ENCODE measurements at places on chromosomes 6 and 20. TPM values are rescaled to one million over a fixed set of nuclear protein-coding genes. Genes with fewer than 3 reads are reported as not detected.

TPBG gene
- 47.2 TPM for total RNA-seq

PNPLA1 gene
- total RNA-seq: not detected

GRCh38 chr6:127459231-127459641 lies at the start of gene KIAA0408:
KIAA0408 (minus strand) TSS chr6:127459389; CDS start chr6:127453981, 5,408 bp downstream.
- H3K4me3 ChIP-seq: peak within 1 kb of the TSS; percentile 47
- DNase-seq: peak; percentile 85
- H3K4me1 ChIP-seq: peaks cover 10% of the 10 kb centered on the region
- H3K27me3 ChIP-seq: no peaks in the 10 kb centered on the region
- H3K27ac ChIP-seq: peak within 1 kb of the TSS; percentile 84

DNA sequence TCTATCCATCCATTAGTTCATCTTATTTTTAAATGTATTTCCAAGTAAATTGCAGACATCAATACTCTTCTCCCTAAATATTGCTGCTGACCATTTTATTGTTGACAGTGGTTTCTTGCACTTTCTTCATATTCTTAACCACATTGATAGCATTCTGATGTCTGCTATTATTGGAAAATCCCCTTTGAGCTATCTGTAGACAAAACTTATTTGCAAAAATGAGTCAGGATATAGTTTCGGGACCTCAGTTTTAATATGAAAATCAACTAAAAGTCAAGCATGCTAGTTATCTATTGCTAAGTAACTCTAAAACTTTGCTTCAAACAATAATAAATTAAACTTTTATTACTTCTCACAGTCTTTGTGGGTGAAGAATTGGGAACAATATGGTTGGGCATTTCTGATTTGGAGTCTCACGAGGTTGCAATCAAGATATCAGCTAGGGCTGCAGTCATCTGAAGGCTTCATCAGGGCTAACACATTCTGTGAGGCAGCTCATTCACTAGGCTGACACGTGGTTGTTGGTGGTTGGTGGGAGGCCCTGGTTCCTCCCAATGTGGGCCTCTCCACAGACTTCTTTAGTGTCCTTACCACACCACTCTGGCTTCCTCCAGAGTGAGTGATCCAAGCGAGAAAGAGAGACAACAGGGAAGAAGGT lies 32.7 kb downstream of the CD109 start:
- H3K4me1 ChIP-seq: no peaks in the 10 kb centered on the region
- H3K27me3 ChIP-seq: no peaks in the 10 kb centered on the region
- no peak for DNase-seq
- H3K36me3 ChIP-seq: no peaks in the 10 kb centered on the region
